ENCODE measurements at places on chromosomes 13 and 19.

DNA sequence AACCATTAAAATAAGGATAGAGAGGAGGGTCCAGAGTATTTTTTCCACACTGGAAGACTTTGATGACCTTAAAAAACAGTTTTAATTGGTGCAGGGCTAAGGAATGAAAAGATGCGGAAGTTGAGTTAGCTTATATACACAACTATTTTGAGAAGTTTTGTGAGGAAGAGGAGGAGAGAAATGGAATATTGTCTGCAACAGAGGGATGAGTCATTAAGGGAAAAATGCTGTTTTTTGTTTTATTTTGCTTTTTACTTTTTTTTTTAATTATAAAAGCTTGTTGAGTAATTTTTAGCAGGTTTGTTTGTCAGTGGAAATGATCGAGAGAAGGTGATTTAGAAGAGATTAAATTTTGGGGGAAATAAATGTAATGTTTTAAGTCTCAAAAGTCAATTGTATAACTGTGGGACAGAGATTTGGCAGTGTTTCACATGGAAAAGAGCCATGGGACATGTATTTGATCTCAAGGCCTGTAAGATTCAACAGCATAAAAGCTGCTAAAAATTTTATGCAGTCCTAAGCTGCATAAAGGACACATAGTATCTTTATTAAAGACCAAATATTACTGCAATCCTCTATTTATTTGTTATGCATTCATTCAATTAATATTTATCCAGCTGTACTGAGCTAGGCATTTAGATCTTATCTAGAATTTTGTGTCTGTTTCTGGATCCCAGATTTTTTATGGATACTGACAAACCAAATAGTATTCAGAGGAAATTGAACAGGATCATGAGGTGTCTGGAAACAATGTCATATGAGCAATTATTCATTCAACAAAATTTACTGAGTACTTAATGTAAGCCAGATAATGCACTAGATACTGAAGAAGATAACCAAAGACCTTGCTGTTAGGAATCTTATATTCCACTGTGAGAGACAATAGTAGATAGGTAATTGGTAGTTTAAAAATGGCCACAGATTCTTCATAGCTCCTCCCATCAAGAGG lies 72.7 kb downstream of the DNAJC15 start:
- no peak for DNase-seq

- DNase-seq, result no peak
These were observed 17.8 kb upstream of the ZNF846 start for GRCh38 chr19:9786342-9786741.

- DNase-seq, result no peak
These were observed 390.3 kb upstream of the ZNF507 start for GRCh38 chr19:31955061-31955460.

- DNase-seq, result no peak
These were observed 332.2 kb downstream of the TEX29 start for GRCh38 chr13:111652676-111653075.

GRCh38 chr13:51976423-51976822 lies 34.8 kb downstream of the ATP7B start:
- DNase-seq, result no peak

DNA sequence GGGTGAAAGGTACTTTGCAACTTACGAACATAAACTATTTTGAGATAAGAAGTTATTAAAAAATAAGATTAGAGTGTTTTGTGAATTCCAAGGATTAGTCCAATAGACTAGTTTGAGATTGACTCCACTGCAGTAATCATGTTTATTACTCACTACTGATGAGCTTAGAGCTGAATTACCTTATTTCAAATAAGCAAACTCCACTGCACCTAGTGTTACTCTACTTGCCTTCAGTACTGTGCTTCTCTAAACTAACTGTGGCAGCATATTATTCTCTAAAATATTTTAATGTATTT lies 111.7 kb downstream of the MIPEP start:
- no peak for DNase-seq

GRCh38 chr13:113567681-113568080 lies 16.9 kb upstream of the TFDP1 start:
- no peak for DNase-seq

DNA sequence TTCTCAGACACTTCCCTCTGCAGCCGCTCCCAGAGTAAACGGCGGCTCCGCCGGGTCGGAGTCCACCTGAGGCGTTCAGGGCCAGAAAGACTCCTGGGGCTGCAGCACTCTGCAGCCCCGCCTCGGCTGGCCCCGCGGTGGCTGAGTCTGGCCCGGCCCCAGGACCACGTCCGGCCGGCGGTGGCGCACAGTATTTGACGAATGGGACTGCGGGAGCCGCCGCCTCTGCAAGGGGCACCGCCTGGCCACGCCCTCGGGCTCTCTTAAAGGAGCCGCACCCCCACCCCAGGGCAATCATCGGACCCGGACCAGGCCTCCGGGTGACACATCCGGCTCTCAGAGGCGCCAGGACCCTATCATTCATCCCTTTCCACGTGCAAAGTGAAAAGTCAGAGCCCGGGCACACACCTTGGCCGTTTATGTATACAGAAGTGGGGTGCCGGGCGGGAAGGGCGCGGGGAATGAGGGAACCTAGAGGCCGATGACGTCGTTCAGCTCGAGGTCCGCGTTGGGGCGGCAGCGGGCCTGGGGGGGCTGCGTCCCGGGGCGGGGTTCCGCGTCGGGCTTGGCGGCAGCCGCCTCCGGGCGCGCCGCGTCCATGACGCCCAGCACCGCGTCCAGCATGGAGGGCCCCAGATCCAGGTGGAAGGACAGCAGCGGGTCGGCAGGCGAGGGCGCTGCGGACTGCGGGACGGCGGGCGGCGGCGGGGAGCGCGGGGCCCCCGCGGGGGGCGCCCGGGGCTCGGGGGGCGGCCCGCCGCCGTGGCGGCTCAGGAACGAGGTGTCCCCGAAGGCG lies 1.2 kb upstream of the LENG9 start:
- DNase-seq, result peak; percentile 55

- no peak for DNase-seq
These were observed 93.8 kb upstream of the RAP2A start for GRCh38 chr13:97339988-97340749.

DNA sequence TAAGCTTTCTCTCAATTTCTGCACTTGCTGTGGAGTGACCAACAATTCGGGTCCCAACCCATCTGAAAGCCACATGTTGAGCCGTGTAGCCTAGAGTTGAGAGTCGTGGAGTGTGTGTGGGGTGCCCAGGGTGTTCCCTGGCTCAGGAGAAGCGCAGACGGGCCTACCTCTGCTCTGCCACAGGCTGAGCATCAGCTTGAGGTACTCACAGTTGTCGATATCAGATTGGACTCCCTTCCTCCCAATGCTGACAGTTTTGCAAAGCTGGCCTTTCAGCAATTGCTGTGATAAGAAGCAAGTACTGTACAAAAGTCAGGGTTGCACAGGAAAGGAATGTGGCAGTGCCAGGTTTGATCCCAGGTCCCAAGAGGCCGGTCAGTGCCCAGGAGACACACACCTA lies 133.4 kb upstream of the SPACA7 start:
- no peak for DNase-seq

DNA sequence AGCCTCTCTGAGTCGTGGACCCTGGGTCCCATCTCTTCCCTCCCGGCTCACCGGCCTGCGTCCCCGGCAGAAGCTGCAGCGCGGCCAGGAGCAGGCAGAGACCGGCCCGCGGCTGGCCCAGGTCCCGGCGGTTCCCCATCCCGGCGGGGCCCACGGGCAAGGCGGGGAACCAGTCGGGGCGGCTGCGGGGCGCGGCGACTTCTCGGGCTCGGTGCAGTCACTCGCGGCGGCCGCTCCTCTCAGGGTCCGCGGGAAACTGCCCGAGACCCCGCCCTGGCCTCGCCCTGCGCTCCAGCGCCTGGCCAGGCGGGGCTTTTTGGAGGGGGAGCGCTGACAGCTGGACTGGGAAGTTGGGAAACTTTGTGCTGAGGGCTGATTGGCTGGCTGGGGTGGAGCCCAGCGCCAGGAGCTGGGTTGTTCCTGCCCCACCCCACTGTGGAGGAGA lies at the start of gene COL5A3:
TSS of gene COL5A3 (minus strand) at position 258 of the 445 bp plus-strand sequence. CDS start at position 139, 119 bp downstream.
- no peak for DNase-seq

GRCh38 chr13:43303033-43303729 lies 279.8 kb downstream of the DNAJC15 start:
- no peak for DNase-seq

GRCh38 chr13:112102243-112102642 lies 35.3 kb downstream of the SOX1 start:
- no peak for DNase-seq

DNA sequence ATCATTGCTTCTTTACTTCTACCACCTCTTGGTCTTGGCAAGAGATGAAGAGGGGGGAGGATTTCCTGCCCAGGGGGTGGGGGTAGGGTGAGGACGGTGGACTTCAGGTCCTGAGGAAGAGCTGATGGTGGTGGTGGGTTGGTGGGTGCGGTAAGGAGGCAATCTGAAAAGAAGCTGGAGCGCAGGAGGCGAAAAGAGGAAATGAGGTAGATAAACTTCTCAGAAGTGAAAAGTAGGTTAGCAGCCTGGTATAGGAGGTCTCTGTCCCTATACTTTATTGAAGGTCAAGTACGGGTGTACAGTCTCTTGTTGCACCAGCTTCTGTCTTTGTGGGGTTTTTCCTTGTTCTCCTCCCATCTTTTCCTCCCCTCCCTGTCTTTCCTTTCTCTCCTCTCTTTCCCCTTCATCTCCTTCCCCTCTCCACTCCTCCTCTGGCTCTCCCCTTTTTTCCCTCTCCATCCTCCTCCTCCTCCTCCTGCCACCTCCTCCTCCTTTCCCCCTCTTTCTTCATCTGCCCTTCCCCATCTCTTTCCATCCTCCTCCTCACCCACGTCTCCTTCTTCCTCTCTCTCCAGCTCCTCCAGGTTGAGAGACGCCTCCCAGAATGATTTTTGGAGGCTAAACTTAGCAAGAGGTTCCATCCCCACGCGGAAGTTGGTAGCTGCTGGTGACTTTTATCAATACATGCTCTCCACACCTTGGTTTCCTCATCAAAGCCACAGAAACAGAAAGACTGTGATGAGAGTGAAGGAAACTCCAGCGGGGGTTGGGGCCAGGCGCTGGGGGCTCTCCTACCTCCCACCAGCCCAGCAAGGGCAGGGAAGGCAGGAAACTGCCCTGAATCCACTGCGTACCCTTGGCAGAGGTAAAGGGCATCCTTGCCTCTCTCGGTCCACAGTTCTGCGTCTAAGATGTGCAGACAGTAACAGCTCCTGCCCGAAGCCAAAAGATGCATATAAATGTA lies 15.3 kb downstream of the TNFSF14 start:
- no peak for DNase-seq

DNA sequence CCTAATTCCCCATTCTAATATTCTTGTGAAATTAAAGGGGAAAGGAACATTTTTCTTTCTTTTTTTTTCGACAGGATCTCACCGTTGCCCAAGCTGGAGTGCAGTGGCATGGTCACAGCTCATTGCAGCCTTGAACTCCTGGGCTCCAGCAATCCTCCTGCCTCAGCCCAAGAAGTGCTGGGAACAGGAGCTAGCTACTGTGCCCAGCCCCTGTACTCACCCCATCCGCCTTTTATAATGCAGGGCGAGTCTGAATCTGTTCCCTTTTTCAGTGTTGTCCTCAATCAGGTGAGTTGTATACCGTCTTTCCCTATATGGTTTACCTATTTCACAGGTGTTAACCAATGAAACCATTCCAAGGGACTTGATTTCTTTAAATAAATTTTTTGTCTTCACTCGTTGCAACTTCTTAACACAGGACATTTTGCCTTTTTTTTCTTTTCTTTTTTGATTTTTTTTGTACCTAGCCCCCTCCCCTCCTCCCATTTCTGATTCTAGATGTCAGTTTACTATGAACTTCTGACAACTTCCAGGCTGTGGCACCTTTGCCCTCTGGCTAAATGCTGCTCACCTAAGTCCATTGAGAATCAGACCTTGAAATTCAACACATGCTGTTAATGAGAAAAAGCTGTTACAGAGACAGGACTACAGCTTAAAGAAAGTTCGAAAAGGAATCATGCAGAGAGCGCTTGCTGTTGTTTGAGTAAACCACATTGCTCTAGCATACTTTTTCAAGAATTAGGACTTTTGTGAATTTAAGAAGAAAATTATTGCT lies 562.1 kb upstream of the KLF12 start:
- DNase-seq, result no peak

DNA sequence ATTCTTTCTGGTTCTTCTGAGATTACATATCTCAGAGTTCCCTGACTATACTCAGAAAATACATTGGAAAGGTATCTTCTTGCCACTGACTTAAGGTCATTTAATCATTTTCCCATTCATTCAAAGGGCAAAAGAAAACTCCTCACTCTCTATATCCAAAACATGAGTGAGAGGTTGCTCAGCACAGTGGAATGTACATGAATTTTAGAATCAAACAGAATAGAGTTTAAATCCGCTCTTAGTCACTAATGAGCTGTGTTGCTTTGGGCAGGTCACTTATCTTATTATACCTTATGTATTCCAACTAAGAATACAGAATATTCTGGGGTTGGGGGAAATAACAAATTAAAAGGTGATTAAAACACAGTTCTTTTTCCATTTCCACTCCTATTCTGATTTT lies 452.6 kb upstream of the KLF12 start:
- no peak for DNase-seq
